ENCODE measurements at places on chromosomes 5 and 9.

- no peak for DNase-seq
Observed at GRCh38 chr5:16538006-16538405, 72.4 kb upstream of the ZNF622 start.

- DNase-seq, result no peak
Observed at GRCh38 chr9:96612105-96612965, 7.3 kb downstream of the CDC14B start.

DNA sequence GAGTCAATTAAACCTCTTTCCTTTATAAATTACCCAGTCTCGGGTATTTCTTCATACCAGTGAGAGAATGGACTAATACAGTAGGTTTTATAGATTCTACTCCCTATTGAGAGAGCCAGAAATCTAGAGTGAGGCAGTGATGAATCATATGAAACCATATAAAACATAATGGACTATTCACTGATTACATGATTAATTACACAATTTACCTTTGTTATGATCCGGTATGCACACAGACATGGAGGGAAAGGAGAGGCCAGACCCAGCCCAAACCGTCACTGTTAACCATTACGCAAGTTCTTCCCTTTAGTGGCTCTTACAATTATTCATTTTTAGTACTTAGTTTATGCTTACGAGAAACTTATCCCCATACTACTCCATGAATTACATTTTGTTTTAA lies 205.0 kb downstream of the DNAH5 start:
- DNase-seq, result no peak

DNA sequence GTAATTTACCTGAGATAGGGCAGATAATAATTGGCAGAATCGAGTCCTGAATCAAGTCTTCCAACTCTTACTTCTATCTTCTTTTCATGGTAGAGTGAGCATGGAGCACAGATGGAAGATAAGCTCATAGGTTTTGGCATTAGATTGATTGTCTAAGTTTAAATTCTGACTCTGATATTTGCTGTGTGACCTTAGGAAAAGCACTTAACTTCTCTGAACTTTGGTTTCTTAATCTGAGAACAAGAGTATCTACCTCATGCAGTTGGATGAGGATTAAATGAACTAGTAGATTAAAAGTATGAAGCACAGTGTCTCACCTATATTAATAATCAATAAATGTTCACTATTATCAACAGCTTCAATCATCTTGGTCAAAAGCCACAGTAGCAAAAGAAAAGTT lies 9.4 kb upstream of the ASTN2 start:
- DNase-seq, result no peak

DNA sequence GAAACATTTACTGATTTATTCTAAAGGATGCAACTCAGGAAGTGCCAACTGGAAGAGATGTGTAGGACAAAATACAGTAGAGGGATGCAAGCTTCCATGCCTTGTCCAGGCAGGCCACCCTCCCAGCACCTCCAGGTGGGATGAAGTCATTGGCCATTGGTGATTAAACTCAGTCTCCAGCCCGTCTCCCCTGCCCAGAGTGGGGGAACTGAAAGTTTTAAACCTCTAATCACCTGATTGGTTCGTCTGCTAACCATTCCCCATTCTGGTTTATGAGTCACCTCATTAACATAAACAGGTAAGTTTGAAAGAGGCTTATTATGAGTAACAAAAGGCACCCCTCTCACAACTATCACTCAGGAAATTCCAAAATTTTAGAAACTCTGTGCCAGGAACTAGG lies 8.1 kb downstream of the TNFAIP8 start:
- DNase-seq, result no peak

DNA sequence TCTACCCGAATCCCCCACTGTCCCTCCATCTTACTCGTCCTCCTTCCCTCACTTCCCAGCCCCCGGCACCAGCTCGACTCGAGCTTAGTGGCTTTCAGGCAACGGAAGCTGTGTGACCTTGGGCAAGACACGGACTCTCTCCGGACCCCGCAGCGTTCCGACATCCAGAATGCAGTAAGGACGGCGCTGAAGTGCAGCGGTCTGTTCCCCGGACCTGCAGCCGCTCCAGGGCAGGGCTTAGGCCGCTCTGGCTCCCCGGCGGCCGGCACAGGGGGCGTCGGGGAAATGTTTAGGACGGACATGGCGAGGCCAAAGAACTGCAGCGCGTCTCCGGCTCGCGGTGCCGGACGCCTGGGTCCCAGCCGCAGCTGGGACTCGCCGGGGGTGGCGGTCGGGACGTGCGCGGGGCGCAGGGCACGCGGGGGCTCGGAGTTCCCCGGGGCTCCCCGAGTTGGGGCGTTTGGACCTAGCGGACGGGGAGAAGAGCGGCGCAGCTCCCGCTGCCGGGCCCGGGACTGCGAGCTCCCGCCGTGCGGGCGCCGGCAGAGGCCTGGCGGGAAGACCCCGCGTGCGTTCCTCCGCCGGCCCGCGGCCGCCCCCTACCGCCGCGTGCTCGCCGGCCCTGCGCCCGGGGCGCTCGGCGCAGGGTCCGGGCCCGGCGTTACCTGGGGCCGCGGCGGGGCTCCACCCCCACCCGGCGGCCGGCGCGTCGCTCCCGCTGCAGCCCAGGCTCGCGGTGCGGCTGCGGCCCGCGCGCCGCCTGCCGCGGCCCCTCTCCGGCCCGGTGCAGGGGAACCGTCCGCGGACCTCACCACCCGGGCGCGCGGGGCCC lies 5.6 kb upstream of the RNF44 start:
- no peak for DNase-seq

DNA sequence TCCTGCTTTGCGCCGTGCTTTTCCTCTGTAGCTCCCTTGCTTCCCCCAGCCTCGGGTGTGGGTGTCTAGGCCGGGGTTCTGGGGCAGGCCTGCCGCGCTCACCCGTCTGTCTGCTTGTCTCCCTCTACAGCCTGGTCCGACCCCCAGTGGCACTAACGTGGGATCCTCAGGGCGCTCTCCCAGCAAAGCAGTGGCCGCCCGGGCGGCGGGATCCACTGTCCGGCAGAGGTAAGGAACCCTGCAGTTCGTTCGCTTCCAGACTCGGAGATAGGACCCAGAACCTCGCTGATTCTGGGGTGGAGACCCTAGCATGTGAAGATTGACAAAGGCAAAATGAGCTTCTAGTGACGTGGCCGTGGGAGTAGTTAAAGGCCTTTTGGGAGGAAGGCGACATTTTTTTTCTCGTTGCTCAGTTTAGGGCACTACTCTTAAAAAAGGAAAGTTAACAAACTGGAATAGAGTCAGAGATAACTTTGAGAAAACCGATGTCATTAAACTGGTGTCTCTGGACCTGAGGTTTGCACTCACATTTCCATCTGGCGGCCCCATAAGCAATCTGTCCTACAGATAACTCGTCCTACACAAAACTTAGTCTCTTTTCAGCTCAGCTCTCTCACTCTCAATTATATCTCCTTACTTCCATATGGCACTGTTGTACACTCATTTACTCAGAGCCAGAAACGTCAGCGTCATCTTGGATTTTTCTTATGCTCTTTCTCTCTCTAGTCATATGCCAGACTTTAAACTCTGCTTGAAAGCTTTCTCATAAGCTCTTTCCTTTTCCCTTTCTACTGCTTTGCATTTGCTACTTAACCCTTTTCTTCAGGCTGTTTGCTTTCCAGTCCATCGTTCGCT lies 561 bp downstream of the SEC61B start:
- DNase-seq, result no peak

GRCh38 chr5:140024928-140025327 lies 18.2 kb downstream of the NRG2 start:
- no peak for DNase-seq

- no peak for DNase-seq
Observed at GRCh38 chr9:38066914-38067858, 1.8 kb downstream of the SHB start.

- DNase-seq, result no peak
Observed at GRCh38 chr9:22452415-22453010, 5.9 kb downstream of the DMRTA1 start.

- DNase-seq, result no peak
Observed at GRCh38 chr5:86878250-86878649, 260.5 kb downstream of the COX7C start.

DNA sequence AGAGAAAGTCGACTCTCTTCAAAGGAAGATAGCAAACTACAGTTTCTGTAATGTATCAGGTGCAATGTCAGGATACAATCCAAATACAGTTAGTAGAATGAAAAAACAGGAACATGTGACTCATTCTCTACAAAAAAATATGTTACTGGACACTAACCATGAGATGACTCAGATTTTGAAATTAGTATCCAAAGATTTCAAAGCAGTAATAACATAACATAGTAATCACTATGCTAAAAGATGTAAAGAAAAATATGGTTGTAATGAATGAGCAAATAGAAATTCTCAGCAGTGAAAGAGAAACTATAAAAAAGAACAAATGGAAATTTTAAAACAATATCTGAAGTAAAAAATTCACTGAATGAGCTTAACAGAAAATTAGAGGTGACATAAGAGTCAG lies 42.3 kb downstream of the SHOC1 start:
- DNase-seq, result no peak

DNA sequence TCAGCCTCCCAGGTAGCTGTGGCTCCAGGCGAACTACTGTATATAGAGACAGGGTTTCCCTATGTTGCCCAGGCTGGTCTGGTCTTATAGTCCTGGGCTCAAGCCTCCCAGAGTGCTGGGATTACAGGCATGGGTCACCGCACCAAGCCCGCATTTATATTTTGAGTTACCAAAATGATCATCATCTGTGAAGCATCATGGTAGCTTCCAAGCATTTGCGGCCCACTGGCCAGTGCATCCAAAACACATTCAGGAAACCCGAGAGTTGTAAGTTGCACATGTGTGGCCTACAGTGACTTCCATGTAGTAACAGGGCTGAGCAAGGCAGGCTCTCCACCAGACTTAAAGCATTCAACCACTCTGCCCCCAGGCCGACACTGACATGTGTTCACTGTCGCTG lies 2.3 kb downstream of the BRD3OS start:
- DNase-seq, result no peak

DNA sequence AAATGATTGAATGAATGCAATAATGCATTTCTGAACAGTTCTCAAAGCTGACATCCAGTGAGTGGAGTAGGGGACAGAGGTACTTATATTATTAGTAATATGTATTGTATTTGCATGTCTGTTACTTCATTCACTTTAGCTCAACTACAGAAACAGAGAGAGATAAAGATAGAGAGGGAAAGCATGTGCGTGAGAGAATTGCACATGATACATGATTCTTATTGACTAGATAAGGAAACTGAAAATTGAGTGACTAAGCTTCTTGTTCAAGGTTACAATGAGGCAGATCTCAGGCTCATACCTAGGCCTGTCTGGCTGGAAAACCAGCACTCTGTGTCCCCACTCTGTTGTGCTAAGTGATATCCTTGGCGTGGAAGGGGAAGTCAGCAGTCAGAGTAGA lies 337.7 kb upstream of the KLF4 start:
- no peak for DNase-seq
